Chondrocyte (in vitro differentiated cells): ENCODE measurements at places on chromosomes 5 and 9.

DNA sequence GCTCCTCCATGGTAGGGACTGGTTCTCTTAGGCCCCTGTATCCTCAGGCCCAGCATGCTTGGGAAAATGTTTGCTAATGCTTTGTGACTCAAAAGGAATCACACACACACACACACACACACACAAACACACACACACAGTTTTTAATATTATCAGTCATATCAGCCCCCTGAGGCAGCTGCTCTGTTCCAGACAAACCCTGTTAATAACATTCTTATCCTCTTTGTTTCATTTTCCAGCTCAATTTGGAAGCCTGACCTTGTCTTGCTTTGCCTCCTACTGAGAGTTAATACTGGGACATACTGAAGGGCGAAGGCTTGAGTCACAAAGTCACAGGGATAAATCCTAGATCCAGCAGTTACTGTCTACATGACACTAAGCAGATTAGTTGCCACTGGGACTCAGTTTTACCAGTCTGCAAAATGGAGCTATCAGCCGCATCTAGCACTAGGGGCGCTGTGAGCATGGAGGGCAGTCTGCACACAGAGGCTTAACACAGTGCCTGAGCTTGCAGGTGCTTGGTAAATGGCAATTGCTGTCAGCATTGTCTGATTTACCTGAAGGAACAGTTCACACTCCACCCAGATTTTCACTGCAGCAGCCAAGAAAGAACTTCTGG is 37.1 kb upstream of the KCNMB1 start:
- no peak for DNase-seq

DNA sequence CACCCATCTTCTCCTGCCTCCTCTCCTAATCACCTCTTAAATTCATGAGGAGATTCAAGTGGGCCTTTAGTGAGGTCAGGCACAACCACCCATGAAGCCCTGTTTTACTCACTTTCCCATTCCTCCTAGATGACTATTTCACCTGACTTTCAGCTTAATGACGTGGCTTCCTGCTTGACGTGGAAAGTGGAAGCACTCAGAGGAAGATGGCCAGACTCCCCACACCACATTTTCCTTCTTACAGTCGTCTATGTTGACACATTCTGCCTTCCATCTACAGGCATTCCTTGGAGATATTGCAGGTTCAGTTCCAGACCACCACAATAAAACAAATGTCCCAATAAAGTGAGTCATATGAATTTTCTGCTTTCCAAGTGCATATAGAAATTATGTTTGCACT is 146.4 kb upstream of the TAS2R1 start:
- no peak for DNase-seq

GRCh38 chr5:87825583-87825982 is 412.9 kb upstream of the CCNH start:
- DNase-seq = no peak

- no peak for DNase-seq
These were observed 38.4 kb upstream of the RECK start for GRCh38 chr9:35998333-35998732.

DNA sequence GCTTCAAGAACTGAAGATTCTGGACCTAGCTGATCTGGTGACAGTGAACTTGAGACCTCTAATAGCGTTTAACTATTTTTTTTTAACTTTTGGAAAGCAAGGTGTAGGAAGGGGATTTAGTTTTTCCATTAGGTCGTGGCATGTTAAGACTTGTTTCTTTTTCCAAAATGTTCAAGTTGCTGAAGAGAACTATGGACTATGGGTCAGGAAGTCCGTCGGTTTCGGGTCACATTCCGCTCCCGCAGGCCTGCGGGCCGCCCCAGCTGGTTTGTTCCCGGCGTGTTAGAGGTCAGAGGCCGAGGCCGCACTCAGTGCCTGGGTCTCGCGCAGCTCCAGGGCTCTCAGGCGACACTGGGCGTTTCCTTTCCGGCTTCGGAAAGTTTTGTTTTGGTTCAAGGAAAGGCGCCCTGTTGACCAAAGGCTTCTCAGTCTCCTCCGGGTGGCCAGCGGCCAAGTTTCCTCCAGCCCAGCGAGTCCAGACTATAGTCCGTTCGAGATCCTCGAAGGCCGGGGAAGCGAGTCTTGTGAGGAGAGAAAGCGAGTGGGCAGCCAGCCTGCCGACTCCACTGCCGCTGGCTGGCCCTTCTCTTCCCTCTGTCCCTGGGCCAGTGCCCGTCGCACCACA is 586 bp upstream of the FCHO2 start:
- DNase-seq = peak; percentile 86

- no peak for DNase-seq
These were observed 140.1 kb upstream of the ABCA1 start for GRCh38 chr9:105067895-105068580.

DNA sequence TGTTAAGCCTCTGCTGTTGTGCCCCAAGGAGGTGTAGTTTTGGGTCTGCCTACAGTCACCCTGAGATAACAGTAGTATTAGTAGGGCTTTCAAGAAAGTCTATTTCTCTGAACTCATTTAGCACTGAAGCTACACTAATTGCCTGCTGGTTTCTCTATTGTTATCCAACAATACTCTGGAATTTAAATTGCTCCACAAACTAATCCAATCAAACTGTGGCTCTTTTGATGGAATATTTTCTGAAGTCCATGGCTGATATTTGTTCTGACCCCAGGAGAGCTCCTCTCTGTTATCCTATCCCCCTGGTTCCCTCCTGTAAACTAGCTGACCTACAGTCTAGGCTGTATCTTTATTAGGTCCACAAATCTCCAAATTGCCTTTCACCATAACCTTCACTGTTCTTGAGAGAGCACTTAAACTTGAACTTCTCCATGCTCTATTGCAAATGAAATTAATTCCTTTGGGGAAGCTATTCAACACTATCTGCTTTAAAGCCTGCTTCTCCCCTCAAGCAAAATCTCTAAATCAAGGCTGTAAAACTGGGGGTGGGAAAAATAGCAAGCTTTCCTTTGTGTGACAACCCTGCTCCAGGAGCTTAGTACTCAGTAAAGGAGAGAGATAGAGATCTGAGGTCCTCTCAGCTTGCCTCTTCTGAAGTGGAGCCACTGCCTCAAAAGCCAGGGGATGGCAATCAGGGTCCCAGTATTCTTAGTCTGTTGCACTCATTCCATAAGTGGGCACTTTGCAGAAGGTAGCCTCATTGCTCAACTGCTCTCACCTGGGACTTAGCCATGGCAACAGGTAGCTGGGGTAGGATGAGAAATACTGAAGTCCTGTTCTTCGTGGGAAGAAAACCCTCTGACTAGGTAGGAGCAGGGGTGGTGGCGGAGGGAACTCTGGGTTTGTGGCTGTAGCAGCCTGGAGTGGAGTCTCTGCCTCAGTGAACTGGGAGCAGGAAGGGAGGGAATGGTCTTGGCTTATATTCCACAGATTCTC is 110.9 kb downstream of the MACIR start:
- DNase-seq = no peak

- DNase-seq = no peak
These were observed 172.2 kb downstream of the TRPM3 start for GRCh38 chr9:70949239-70949638.
